ENCODE measurements at places on chromosomes 2 and 18.

DNA sequence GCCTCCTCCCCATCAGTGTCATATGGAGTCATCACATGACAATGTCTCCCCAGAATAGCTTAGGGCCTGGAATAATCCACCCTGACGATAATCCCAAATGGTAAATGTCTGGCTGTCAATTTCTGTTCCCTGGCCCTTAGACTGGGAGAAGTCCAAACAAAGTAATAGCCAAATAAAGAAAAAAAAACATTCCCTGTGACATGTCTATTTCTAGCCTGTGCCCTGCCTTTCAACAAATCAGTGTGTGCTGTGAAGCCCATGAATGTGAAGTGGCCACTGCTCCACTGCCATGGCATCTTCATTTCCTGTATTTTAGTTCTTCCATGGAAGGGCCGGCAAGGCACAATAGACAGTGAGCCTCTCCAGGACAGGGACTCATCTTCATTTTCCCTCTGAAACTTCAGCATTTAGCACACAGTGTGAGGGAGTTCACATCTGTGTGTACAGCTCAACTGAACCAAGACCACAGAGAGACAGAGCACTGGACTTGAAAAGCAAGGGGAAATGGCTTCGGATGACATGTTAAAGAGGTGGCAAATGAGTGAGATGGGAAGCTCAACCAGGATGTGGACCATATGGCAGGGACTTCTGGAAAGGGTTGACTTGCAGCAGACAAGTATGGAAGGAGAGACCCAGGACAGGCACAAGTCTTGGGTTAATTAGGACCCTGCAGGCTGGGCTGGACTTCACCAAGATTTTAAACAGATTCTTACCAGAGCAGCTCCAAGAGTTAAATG lies 140.0 kb downstream of the ANTXR1 start:
- no peak for DNase-seq

GRCh38 chr2:178514664-178515063 lies 34.4 kb downstream of the PLEKHA3 start:
- no peak for DNase-seq

DNA sequence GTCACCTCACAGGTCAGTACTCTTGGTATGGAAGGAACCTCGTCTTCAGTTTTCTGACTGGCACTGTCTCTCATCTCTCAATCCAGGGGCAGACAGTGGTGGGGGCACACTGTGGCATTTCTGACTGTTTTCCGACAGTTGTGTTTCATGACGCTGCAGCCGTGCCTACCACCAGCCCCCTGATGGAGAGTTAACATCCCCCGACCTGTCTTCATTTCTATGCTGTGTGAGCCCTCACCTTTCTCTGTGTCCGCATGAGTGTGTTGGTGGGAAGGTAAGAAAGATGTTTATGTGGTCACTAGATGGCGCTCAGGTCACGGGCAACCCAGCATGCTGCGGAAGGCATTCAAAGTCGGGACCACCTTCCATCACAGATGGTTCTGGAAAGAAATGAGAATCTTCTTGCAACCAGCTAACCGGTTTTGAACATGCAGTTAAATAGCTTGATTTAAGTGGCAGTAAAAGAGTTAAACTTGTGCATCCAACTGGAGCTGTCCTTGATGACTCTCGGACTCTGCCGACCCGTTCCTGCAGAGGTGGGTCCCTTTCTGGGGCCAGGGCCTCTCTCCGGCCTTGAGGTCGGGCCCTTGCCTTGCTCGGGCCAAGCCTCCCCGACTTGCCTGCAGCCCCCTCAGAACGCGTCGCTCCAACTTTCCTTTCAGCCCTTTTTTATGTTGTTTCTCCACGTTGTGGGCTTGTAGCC lies 92.4 kb downstream of the DYSF start:
- DNase-seq = peak; percentile 17

DNA sequence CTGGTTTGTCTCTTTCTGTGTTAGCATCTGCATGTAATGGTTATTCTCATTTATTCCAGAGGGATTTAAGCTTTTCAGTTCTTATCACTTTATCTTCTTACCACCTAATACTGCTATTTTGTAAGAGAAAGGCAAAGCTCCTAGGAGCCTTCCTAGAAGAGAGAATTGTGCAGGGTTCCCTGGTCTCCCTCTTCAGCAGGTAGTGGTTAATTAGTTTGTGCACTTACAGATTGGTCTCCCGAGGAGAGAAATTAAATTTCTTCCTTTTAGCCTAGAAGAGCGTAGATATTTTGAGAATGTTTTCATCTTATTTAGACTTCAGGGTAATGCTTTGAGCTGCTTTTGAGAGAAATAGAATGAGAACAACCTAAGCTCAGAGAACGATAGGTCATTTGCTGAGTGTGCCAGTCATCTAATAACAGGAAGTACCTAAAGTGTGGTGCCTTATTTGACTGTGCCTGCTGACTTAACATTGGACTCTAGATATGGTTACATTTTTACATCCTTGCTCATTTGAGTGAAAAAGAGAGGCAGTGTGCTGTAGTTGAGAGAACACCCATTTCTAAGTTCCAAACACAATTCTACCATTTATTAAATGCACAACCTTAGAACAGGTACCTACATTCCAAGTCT lies 651.4 kb downstream of the STK39 start:
- no peak for DNase-seq

DNA sequence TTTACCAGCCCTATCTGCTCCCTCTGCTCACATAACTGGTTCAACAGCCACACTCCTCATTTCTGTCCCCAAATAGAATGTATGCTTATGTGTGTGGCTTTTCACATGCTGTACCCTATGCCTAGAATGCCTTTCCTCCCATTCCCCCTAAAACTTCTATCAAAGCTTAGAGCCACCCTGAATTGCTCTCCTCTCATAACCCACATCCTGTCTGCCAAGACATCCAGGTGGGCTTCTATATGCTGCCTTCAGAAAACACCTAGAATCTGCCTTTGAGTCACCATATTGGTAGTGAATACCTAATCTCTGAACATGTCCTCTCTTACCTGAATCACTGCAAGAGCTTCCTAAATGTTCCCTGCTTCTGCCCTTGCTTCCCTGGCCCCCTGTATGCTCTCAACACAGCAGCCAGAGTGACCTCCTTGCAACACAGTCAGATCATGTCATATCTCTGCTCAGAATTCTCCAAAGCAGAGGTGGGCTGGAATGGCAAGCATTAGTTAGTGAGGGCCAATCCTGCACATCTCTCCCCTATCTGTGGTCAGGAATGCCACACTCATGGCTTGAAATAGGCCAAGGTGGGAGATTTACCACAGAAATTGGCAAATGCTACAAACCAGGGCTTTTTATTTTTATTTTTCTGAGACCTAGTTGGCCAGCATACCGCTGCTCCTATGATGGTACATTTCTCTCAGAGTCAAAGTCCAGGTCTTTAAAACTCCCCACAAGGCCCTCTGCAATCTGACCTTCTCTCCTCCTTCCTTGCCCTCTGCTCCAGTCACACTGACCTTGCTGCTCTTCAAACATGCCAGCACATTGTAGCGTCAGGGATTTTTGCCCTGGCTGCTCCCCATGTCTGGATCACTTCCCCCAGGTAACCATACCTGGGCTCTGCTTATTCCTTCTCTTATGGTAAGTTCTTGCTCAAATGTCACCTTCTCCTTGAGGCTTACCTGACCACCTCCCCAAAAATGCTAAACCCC lies 111.8 kb upstream of the STON1 start:
- DNase-seq = no peak

- DNase-seq = no peak
These were observed 30.4 kb downstream of the CYTIP start for GRCh38 chr2:157413326-157414035.

- no peak for DNase-seq
These were observed 10.3 kb downstream of the STAMBP start for GRCh38 chr2:73838889-73839534.

DNA sequence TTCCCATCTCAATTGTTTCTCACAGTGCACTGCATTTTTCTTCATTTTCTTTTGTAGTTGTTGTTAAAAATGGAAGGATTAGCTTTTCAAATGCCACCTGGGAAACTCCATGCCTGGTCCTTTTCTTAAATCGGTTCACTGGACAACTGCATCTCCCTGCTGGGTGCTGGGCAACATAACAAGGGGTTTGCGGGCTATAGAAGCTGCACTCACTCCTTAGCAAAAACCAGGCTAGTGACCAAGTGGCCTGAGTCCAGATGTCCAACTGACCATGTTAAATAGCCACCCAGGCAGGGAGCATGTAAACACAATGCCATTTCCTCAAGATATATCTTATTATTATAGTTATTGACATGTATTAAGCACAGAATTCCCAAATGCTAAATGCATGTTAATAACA lies 264.9 kb downstream of the ICOS start:
- no peak for DNase-seq

- no peak for DNase-seq
These were observed 38.0 kb upstream of the SMCHD1 start for GRCh38 chr18:2617401-2617998.
